Astrocyte of the spinal cord (primary cell): ENCODE measurements at places on chromosomes 1 and 21.

DNA sequence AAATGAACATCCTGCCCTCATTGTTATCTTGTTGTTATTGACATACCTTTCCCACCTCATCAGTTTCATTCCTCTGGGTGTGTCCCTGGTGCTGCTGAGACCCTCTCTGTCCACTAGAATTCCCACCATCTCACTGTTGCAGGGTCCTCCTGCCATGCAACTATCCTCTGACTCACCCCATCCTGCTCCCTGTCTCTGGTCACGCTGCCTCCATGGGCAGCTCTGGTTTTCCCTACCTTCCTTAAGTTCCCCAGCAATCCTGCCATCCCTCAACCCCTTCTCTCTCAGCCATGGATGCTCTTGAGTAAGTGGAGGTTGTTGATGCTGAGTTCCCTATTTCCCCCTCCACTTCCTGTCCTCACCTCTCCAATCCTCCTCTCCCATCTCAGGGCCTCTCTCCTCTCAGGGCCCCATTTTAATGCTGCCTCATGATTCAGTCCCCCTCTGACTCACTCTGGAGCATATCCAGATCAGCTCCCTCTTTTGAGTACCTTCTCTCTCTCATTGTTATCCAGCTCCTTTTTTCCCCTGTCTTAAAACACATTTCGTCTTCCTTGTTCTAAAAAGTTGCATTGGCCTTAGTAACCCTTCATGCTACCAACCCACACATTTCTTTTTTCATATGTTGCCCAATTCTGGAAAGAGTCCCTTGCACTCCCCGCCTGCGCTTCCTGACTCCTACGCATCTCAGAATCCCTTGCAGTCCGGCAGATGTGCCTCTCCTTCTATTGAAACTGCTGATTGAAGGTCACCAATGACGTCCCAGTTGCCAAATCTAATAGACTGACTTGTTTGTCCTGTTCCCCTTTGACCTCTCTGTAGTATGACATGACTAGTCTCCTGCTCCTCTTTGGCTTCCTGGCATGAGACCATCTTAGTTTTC lies 92.0 kb downstream of the CNIH3 start:
- DNase-seq, result peak; percentile 75

GRCh38 chr1:245255783-245256182 lies 101.0 kb downstream of the KIF26B start:
- no peak for DNase-seq

GRCh38 chr1:207331354-207332313 lies 10.2 kb downstream of the CD55 start:
- no peak for DNase-seq

- no peak for DNase-seq
Observed at GRCh38 chr1:50343323-50343722, 79.9 kb downstream of the DMRTA2 start.

GRCh38 chr21:42234464-42235241 lies 15.7 kb downstream of the ABCG1 start:
- DNase-seq, result peak; percentile 31
